ENCODE measurements at places on chromosomes 4 and X.

DNA sequence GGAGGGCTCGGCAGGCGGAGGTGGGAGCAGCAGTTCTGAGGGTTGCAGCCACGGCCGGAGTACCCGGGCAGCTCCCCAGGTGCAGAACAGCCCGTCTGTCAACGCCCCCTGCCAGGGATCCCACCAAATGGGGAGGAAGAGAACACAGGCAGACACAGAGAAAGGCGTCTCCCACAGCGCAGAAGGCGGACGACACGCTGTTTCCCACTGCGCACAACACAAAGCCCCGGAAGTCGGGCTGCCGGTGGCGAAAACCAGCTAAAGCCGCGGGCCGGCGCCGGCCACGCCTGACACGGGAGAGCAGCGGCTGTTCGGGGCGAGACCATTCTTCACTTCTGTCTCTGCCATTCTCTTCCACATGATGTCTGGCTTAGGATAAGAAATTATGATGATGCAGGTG lies 31.6 kb downstream of the CTBP1 start:
- ATAC-seq: no peak

DNA sequence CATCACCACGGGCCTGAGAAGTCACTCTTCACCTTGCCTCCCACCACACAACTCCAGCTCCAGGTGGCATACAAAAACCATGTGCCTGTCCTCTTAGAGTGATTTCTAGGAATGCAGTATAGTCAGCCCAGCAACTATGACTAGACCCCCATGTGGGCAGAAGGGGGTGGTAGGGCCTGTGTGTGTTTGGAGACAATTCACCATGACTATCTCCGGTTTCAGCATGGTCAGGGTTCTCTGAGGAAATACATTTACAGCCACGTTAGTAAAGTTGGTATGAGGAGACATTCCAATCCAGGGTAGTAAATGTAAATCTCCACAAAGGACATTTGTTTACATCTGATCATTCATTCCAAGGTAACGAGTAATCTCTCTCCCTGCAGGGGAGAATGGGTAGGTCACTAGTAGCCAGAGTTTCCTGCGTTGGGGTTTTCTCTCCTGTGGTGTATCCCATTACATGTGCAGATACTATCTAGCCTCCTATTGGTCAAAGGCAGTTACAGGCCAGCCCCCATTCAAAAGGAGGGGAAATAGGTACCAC lies 4.2 kb upstream of the MTMR1 start:
- ATAC-seq: no peak

DNA sequence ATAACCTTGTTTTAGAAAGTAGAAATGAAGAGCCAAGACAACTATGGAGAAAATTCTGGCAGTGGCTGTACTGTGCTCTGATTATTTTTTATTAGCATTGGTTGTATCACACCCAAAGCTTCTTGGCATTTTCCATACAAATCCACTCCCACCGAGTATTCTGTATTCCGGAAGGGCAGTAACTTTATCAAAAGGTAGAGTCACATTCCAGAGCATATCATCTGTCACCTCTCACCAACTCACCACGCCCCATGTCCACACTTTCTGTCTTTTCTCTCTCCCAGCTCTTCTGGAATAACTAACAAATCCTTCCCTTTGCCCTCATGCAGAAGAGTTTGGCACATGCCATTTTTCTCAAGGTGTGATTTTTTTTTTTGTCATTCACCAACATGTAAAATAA lies 52.7 kb downstream of the CORIN start:
- no peak for ATAC-seq

DNA sequence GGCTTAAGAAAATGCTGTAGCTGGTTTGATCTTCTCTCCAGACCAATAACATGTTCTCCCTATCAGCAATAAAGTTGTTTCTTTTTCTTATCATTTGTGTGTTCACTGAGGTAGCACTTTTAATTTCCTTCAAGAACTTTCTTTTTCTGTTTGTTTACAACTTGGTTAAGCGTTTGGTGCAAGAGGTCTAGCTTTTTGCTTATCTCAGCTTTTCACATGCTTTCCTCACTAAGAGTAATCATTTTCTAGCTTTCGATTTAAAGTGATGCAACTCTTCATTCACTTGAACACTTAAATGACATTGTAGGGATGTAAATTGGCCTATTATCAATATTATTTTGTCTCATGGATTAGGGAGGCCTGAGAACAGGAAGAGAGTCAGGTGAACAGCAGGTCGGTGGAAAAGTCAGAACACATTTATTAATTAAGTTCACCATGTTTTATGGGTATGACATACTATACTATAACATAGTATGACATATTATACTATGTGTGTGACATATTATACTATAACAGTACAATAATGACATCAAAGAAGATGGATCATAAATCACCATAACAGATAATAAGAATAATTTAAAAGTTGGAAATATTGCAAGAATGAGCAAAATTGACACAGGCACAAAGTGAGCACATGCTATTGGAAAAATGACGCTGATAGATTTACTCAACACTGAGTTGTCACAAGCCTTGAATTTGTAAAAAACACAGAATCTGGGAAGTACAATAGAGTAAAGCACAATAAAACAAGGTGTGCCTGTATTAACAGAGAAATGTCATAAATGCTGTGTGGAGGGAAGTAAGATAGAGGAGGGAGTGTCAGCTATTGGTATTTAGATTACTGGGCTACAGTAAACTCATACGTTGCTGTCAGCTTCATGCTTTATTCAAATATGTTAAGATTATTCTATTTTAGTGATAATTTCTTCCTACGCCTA lies 218.6 kb upstream of the SLC7A11 start:
- ATAC-seq: no peak
